ENCODE measurements at places on chromosomes 2 and 18. TPM values are rescaled to one million over a fixed set of nuclear protein-coding genes. Genes with fewer than 3 reads are reported as not detected.

The CD207 gene
- 0.09 TPM for total RNA-seq

The CHRND gene
- total RNA-seq, result 0.22 TPM

The PLCD4 gene
- total RNA-seq, result not detected

The GULP1 gene
- 11.6 TPM for total RNA-seq

The PSTPIP2 gene
- total RNA-seq, result 2.0 TPM

The C2orf78 gene
- total RNA-seq, result not detected

The PTH2R gene
- 0.62 TPM for total RNA-seq

The SERPINB2 gene
- 2.0 TPM for total RNA-seq

The CXCR2 gene
- total RNA-seq, result not detected

The CFC1 gene
- total RNA-seq, result 28.9 TPM

The DSEL gene
- total RNA-seq, result 4.7 TPM

DNA sequence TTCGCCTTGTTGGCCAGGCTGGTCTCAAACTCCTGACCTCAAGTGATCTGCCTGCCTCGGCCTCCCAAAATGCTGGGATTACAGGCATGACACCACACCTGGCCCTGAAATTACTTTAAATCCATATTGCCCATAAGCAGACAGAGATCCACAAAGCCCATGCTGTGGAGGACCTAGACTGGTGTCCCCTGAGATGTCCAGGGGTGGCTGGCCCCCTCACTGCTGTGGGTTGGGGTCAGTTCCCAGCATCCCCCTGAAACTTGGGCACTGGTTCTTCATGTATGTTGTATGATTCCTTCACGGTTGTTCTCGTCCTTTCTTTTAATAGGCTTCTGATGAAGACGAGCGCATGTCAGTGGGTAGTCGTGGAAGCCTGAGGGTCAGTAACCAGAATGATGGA, 78.1 kb upstream of the RBM44 start:
- no peak for DNase-seq

DNA sequence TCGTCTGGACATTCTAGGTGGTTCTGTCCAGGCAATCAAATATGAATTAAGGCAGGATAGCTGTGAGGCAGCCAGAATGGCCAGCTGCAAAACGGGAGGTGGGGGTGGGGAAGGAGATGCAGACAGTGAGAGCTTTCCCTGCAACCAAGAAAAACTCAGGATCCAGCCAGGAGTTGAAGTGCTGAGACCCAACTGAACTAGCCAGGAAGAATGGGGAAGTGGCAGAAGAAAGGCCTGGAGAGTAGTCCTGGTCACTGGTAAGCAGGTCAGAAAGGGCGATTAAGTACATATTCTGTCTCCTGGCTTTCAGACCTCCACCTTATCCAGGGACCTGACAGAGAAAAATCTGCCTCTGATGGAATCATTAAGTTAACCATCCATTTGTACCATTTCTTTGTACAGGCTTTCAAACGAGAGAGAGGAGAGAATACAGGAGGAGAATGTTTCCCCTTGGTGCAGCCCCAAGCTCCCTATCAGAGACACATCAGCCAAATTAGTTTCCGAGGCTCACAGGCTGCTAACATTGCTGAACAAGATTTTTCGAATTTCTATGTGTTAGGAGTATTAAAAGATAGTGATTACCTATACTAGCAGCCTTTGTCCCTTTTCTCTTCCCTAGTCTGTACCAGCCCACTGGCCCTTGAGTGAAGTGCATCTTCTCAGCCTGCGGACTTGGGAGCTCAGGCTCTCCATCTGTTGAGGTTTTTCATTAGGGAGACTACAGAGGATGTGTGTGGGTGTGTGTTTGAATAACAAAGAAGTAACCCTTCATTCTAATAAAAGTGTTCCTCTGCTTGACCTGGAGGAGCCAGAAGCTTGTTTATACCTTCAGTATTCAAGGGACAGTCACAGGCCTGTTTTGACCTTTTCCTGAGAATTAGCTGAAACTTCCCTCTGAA, 12.5 kb upstream of the HOXD1 start:
- DNase-seq, result no peak

- DNase-seq, result no peak
Observed at GRCh38 chr2:3584608-3585260, 9.7 kb downstream of the RPS7 start.

GRCh38 chr2:34098256-34098655, 499.2 kb upstream of the FAM98A start:
- no peak for DNase-seq

- DNase-seq, result no peak
Observed at GRCh38 chr2:215895330-215895729, 118.0 kb downstream of the MREG start.

DNA sequence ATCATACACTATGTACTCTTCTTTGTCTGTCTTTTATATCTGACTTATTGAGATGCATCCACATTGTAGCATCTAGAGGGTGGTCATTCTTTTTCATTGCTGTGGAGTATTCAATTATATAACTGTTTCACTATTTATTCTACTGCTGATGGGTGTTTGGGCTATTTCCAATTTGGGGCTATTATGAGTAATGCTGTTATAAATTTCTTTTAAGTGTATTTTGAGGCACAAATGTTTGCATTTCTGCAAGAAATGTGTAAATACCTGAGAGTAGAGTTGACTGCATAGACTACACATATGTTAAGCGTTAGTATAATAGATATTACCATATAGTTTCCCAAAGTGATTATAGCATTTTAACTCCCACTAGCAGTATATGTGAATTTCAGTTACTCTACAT, 26.9 kb upstream of the PPP1R1C start:
- DNase-seq, result no peak

GRCh38 chr2:174072069-174072468, 106.9 kb upstream of the SP3 start:
- no peak for DNase-seq

- no peak for DNase-seq
Observed at GRCh38 chr18:41973983-41974382, 18.9 kb downstream of the PIK3C3 start.

DNA sequence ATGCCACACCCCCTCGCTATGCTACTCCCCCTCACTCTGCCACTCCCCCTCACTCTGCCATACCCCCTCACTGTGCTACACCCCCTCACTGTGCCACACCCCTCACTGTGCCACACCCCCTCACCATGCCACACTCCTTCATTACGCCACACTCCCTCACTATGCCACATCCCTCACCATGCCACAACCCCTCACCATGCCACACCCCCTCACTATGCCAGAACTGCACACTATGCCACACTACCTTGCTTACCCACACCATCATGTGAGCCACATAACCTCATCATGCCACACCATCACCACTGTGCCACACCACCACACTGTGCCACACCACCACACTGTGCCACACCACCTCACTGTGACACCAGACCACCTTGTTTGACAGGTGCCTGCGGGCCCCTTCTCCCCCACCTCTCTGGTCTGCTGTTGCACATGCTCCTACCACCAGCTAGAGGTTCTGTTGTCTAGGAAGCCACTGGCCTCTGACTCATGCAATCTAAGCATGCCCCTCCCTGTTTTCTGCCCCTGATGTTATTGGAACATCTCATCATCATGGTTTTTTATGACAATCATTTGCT, 22.0 kb downstream of the MARCHF4 start:
- no peak for DNase-seq

- no peak for DNase-seq
Observed at GRCh38 chr2:162103443-162104009, 29.5 kb upstream of the DPP4 start.

- DNase-seq, result no peak
Observed at GRCh38 chr2:231664727-231665126, 43.6 kb upstream of the PTMA start.

DNA sequence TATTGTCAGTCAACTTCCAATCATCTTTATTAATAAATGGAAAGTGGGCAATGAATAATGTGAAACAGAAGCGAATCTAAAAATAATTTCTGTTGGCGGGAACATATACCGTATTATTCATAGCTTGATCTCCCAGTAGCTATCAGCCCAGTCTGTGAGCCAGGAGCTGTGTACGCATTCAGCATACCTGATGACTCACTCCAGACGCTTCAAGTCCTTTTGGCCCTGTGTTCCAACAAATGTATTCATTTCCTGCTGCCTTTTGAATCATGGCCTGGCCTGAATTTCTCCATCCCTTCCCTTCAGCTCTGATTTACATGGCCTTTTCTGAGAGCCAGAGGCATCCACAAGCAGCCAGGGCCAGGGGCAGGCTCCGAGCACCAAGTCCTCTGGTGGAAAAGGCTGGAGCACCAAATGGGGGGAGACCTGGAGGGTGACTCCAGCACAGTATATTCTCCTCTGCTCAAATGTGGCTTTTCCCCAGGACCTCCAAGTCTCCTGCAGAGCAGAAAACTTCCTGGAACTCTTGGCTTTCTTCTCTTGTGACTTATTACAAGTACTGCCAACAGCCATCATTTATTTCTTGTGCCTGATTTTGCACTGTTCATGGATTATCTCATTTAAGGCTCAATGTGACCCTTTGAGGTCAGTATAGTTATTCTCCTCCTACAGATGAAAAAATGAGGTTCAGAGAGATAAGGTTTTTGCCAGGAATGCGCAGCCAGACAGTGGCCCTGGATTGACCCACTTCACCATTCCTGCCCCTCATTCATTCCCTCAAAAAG, 108.7 kb downstream of the EN1 start:
- no peak for DNase-seq

DNA sequence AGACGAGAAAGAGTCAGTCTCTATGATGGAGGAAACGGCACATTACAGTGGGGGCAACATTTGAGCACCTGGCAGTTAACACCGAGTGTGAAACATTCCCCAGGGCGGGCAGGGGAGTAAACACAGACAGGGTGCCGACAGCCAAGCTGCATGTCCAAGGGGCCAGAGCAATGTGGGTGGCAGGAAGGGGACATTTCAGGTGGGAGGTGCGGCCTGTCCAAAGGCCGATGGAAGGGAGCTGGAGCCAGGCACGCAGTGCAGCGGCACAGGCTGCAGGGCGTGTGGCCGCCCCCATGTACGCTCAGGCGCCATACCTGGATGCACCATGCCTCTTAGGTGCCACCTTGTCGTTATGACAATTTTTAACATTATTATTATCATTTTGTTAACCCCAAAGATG, 43.3 kb downstream of the TIMM21 start:
- no peak for DNase-seq

DNA sequence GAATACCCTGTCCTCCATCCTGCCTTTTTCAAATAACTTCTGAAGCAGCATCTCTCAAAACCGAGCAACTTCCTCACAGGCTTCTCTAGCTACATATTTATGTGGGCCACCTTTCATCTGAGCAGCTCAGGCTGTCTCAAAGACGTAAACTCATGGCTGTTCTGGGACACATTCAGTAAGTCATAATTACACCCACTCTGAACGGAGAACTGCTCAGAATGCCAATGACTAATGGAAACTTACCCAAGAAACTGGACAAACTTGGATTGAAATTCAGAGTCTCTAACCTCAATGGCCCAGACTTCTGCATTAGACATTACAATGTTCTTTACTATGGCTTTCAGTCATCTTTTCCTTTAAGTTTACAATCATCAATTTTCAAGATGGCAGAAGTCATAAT, 145.2 kb downstream of the RAD51AP2 start:
- DNase-seq, result no peak

DNA sequence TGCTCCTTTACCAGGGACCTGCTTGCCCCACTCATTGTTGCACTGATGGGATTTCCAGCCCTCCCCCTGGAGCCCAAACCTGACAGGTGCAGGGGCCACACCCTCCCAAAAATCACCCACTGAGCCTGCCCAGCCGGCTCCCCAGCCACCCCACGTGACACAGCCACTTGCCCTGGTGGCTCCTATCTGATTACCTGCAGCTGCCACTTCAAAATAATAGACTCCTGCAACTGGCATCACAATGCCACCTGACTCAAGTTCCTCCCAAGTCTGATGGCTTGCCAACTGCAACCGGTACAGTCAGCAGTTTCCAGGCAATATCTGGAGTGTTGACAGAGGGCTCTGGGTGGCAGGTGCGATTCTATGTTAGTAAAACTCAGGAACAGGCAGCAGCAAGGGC, 66.2 kb downstream of the CRACDL start:
- DNase-seq, result peak; percentile 91

- DNase-seq, result peak; percentile 89
Observed at GRCh38 chr18:48902023-48902855, 48.5 kb downstream of the SMAD7 start.

- DNase-seq, result no peak
Observed at GRCh38 chr2:217465100-217465499, 537.7 kb downstream of the TNS1 start.

- DNase-seq, result no peak
Observed at GRCh38 chr2:12624905-12625598, 91.7 kb upstream of the TRIB2 start.

GRCh38 chr2:43273529-43273928, 47.1 kb upstream of the ZFP36L2 start:
- DNase-seq, result no peak

DNA sequence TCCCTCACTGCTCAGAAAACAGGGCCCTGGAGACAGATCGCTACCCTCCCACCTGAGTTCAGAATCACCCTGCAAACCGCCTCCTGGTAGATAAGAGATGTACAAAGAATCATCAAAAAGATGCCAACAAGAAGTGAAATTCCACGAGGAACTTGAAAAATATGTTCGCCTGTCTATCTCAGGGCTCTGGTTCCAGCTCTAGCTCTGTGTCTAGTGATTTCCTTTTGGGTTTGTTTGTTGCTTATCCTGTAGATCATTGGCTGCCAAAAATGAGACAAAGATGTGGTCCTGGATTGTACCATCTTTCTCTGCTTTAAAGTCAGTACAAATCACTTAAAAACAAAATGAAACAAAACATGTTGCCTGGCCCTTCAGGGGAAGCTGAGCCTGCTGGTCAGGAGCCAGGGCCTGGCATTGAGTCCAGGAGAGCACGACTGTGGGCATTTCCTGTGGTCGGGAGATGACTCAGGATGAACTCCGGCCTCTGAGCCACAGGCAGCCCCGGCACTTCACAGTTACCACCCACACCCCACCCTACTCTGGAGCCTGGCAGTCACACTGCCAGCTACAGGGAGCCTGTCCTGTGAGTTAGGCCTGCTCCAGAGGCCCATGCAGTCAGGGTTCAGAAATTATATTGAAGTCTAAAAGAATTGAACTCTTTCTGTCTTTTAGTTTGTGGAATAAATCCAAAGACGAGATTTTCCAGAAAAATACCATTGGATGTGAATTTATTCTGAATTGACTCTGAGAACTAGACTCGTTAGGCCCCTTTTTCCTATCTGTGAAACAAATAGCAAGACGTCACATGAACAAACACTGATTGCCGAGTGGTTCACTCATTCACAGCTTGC, 8.0 kb upstream of the ITGB6 start:
- no peak for DNase-seq

DNA sequence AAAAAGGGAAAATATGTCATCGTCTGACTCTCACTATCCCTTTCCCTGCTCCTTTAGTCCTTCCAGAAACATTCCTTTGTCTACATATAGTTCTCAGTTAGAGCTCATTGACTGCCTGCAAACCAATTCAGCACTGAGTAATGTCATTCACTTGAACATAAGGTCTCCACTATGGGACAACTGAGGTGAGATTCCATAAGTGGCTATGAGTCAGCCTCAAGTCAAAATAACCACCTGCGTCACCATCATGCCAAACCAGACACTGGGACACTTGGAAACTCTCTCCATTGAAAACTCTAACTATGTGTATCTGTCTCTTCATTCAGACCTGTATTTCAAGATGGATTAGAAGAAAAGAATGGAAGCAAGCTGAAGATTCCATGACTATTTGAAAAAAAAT, 878.0 kb upstream of the PIK3C3 start:
- DNase-seq, result no peak

GRCh38 chr2:224147174-224147573, 108.1 kb upstream of the SERPINE2 start:
- DNase-seq, result no peak

Data from pancreas (tissue), 10 donors.